Neural crest cell (in vitro differentiated cells): ENCODE measurements at places on chromosomes 16 and 17.

DNA sequence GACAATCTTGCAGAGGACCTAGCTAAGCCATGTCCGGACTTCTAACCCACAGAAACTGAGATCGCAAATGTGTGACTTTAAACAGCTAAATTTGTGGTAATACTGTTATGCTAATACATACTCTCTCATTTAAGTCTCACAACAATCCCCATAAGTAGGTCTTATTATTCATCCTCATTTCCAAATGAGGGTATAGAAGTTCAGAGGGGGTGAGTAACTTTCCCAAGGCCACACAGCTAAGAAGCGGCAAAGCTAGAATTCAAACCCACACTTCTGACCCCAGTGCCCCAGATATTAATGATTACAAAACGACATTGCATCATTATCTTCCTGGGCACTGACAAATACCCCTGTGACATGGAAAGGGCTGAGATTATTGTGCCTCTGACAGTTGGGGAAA, 81.4 kb downstream of the CNGB1 start:
- DNase-seq = no peak

DNA sequence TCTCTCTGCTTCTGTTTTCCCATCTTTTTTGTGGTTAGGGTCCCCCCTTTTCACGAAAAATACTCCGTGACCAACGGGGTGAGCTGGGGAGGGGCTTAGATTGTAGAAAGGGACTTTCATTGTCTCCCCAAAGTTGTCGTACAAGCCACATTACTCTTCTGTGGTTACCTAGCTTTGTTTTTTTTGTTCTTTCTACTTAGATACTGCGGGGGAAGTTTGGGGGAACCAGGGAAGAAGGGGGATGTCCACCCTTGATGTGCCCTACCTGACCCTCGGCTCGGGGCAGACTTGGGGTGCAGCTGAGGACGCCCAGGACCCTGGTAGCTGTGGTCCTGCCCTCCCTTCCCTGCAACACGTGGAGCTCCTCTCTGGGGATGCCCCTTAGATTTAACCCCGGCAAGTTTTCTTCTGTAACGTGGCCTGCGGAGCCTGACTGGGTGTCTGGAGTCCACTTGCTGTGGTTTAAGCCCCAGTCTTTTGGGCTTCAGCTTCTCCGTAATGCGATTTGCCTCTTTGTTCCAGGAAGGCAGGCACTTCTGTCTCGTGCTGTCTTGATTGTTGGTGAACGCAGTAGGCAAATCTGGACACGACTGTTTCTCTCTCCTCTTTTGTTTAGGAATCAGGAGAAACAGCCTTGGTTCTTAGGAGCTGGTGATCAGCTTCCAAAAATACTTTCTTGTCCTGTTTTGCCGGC, 892 bp downstream of the ABCC1 start:
- DNase-seq = peak; percentile 12

DNA sequence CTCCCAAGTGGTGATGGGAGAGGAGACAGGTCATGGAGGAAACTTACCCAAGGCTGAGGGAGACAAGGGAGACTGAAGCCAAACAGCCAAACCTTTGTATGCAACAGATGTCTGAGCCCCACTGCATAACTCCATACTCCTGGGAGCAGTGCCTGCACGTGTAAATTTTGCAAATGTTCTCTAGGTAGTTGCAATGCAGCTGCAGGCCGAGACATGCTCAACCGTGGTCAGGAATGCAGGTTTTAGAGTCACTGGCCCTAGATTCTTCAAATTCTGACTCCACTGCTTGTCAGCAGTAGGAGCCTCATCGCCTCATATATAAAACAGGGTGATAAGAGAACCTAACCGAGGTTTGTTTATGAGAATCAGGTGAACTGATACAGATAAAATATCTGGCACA, 11.5 kb downstream of the DYNLRB2 start:
- DNase-seq = no peak

- DNase-seq = no peak
Observed at GRCh38 chr16:4147236-4147635, 31.0 kb upstream of the ADCY9 start.

GRCh38 chr17:42459256-42459800, 650 bp downstream of the ATP6V0A1 start:
- DNase-seq = peak; percentile 11

DNA sequence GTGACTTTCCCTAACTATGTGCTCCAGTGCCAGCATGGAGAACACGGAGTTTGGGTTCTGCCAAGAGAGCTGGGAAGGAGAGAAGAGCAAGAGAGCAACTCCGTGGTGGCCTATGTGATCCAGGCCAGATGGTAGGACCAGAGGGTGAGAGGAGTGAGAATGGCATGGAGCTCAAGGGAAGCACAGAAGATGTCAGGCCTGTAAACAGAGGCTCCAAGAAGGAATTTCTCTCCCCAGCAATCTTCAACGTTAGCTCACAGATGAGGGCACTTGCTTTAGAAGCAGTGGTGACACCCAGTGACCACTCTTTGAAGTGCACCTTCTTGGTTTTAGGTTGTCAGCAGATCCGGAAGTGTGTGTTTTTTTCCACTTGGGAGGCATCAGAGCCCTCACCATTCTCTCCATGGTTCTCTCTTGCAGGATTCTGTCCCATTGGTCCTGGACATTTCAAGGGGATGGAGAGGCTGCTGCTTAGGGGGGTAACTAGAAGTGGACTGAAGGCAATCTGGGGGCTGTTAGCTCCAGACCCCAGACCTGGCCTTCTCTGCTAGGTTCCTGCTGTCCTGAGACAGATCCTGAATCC, 18.1 kb upstream of the TMEM98 start:
- peak; percentile 65 for DNase-seq

GRCh38 chr16:68425498-68426346, 22.6 kb downstream of the SMPD3 start:
- DNase-seq = no peak

DNA sequence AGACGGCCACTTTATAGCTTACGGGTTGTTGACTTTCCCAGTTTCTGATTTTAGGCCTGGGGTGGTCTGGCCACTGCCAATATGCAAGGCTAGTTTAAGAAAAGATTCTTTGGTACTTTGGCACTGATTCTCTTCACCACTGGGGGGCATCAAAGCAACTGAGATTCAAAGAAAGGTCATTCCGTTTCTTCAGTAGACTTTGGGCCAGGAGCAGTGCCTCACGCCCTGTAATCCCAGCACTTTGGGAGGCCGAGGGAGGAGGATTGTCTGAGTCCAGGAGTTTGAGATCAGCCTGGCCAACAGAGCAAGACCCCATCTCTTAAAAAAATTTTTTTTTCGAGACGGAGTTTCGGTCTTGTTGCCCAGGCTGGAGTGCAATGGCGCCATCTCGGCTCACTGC, 53.0 kb downstream of the RPA1 start:
- no peak for DNase-seq

DNA sequence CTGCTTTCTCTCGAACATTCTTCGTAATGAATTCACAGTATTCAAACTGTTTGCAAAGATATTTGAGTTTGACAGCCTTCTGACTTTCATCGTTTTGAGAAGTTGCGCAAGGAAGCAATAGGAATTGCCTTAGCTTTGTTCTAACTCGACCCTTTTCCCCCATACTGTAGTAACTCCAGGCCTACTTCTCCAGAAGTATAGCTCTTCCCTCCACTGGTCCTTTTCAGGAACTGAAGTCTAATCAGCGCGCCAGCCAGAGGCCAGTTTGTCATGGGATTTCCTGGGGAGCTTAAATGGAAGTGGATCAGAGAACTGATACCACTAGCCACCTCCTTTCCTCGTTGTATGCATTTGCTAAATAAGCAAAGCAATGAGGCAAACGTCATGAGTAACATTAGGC, 27.9 kb downstream of the CDR2 start:
- no peak for DNase-seq

GRCh38 chr17:42894283-42895184, 6.1 kb upstream of the G6PC1 start:
- no peak for DNase-seq

DNA sequence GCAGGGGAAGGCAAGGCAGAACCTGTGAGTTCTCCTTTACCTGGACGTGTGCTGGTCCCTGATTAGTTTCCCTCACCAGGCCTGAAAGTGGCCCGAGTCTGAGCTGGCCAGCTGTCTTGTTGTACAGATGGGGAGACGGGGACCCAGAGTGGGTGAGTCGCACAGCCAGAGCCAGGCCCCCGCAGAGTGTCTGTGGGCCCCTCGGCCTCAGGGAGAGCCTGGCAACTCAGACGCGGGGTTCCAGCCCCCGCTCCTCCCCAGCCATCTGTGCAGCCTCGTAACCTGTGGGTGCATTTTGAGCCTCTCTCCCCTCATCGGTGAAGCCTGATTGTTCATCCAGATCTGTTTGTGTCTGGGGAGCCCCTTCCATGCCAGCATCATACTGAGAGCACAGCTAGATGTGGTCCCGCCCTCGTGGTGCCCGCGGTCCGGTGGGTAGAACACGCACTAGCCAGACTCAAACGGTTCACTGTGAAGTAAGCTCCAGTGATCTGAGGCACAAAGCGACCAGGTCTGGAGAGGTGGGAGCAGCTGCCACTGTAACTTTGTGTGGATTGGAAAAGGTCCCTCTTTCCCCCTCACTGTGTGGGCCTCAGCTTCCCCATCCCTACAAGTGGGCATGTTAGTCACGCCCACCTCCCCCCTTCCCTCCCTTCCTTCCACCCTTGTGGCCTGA, 6.0 kb upstream of the NDRG4 start:
- DNase-seq = no peak

DNA sequence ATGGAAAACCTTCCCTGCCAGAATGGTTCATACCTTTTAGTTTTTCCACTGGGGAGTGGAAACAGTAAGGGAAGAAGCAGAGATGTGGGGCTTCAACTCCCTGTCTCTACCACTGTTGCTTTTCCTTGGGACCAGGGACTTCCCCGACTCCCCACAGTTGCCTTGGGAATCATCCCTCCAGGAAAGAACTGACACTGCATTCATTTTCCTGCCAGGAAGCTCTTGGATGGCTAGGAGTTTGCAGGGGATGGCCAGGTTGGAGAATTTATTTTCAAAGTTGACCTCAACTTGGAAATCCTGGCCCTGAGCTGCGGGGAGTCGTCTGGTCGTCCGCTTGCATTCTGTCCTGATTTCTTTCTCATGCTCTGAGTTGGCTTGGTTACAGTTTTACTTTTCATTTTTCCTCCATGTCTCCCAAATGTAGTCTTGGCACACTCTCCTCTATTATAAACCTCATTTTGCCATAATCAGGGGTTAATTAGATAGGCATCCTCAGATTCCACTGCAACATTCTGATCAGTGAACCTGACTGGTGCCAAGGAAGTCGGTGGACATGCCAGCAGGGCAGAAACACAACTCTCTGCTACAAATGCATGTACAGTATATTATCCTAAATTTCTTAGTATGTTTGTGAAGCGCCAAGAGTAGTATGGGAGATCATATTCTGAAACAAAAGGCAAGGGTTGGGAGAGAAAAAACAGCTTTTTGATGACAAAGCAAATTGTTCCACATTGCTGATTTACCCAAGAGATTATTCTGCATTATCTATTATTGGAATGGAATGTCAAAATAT, 220.5 kb upstream of the XYLT1 start:
- DNase-seq = no peak

- no peak for DNase-seq
Observed at GRCh38 chr16:85173981-85174751, 61.9 kb upstream of the CIBAR2 start.

DNA sequence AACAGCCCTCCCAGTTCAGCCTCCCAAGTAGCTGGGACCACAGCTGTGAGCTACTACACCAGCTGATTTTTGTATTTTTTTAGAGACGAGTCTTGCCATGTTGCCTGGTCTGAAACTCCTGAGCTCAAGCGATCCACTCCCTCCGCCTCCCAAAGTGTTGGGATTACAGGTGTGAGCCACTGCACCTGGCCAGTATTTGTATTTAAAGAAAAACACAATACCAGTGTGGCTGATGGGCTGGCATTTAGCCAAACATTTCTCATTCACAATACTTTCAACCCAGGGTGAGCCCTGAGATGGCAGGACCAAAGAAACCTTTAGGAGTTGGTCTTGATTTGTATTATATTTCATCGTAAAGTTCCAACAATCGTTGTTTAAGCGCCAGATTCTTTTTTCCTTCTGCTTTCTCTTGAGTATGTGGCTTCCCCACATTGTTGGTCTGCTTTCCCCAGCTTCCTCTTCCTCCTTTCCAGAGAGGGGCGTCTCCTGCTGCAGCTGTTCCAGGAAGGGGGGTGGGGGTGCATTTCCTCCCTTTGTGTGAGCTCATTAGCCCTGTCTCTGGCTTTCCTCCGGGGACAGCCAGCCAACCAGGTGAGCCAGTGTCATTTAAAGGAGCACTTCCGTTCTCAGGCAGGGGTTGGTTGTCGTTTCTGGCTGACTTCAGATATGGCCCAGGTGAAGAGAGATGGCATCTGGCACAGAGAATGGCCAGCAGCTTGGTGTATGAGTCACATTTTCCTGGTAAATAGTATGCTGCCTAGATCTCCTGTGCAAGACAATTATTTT, 79.9 kb downstream of the GPRC5B start:
- DNase-seq = no peak

DNA sequence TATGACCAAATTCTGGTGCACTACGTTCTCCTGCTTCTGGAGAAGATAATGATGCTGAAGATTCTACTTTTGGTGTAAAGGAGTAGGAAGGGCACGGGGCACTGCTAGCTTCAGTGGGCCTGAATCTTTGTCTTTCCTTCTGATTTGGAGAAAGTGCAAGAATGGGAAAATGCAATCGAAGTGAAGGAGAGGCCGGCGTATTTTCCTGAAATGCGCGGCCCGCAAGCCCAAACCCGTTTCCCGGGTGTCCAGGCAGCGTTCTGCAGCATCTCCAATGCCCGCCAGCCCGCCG, 372 bp upstream of the NDE1 start:
- DNase-seq = no peak

DNA sequence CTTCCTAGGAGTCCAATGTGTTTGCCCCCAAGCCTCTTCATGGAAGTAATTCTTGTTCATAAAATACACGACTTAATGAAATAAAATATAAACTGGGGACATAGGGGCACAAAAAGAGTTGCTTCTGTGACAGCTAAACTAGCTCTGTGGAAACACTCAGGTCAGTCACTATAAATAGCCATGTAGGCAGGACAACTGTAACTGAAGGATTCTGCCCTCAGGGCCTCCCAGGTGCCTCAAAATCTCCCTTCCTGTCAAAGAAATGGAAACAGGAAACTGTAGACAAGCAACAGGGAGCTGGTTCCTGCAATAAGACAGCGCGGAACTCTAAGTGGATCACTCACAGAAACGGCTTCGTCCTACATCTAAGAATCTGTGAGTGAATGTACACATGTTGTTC, 178.1 kb upstream of the ZFHX3 start:
- DNase-seq = no peak

DNA sequence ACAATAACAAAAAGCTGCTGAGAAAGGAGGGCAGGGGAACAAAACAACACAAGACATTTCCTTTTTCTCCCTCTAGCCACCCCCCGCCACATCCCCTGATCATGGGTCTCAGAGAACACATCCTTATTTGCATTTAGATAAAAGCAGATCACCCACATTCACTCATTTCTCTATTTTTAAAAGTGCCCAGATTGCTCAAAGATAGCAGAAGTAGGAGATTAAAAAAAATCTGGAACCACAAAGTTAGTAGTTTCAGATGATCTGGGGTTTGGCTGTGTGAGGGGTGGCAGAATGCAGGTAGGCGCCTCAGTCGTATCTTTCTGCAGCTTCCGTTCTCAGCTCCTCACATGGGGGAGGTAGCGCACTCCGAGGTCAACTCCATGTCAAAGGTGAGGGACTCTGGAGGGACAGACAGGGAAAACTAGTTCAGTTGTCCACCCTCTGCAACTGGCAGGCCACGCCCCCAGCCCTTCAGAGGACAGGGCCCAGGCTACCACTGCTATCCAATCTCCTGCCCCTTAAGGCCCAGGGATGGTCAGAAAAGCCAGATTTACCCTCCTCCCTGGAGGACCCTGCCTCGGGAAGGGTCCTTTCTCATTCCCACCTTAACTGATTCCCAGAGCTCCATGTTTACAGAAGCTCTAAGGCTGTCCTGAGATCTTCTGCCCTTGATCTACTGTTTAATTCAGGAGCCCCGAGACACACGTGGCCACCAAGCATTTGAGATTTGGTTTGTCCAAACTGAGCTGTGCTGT, 27.3 kb downstream of the STAT5A start:
- no peak for DNase-seq
